ENCODE measurements at places on chromosomes 3 and 15.

DNA sequence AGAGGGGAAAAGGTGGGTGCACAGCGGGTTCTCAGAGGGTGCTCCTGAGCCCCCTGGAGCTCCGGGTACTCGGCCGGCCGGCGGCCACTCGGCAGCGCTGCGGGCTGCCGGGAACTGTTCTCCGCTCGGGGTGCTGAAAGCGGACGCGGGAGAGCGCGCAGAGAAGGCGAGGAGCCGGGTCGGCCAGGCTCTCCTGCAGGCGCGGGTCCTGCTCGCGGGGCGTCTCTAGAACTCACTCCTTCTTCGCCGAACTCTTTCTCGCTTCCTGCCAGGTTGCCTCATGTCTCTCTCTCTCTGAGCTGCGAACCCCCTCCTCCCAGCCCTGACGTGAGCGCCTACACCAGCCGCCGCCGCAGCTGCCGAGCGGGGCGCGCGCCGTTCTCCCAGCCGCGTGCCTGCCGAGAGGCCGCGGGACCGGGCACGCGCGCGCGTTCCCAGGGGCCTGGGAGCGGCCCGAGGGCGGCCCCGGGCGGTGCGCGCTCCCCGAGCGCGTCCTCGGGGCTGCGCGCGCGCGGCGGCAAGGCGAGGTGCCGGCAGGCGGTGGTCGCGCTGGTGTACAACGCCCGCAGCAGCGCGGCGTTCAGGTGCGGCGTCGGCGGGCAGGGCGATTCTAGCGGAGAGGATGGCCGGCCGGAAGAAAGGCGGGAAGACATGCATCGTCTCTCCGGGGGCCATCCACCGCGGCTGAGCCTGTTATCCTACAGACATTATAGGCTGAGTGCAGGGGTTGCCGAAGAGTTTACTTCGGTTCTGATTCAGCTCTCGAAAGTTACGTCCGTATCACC, at the start of gene PEX5L:
Gene PEX5L, minus strand, starts transcription at position 267 of the 785 bp plus-strand sequence. CDS start 338 bp downstream, outside the sequence.
- peak; percentile 41 for DNase-seq

DNA sequence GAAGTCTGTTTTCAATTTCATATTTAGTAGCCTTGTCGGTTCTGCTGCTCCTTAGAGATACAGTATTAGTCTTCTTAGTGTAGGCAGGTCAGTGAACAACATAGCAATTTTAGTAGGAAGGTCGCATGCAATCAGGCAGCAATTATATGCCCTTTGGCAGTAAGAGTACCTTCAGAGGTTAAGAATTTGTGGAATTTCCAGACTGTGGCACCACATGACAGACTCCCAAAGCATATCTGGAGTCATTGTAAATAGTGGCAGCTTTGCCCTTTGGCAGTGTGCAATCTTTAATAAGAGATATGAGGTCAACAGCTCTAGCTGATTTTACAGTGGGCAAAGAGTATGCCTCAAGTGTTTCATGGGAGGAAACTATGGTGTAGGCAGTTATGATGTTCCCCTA, 1532.5 kb upstream of the CADM2 start:
- no peak for DNase-seq

DNA sequence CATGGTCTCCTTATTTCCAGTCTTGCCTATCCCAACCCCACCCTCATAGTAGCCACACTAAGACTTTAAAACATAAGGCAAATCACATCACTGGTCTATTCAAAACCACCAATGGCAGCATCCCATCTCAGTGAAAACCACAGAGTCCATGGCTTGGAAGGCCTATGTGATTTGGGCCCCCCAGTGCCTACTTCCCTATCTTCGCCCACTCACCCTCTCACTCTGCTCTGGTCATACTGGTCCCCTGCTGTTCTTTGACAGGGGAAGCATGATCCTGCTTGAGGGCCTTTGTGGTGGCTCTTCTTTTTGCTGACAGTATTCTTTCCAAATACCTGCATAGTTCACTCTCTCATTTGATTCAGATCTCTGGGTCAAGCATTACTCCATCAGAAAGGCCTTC, 3.3 kb downstream of the GTF2A2 start:
- no peak for DNase-seq

DNA sequence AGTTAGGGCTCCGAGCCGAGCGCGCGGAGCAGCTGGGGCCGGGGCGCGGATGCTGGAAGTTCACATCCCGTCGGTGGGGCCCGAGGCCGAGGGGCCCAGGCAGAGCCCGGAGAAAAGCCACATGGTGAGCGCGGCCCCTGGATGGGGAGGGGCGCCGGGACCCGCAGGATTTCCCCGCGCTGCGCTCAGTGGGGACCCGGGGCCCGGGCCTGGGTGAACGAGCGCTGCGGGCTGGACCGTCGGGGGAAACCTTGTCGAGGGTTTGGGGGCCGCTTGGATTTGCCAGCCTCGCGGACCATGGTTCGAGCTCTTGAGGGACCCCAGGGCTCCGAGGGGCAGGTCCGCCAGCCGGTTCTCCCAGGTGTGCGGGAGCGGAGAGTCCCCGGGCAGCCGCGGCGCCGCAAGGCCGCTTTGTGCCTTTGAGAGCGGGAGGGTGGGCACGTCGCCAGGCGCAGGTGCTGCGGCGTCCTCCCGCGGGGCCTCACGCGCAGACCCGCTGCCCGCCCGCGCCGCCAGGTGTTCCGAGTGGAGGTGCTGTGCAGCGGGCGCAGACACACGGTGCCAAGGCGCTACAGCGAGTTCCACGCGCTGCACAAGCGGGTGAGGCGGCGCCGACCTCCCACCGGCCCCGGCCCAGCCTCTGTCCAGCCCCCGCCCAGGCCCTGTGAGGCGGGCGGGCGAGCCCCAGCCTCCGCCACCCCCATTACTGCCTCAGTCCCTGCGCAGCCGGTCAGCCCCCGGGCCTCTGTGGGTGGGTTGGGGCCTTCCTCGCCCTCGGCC, at the start of gene SNX22:
Gene SNX22, plus strand, starts transcription at position 5 of the 780 bp plus-strand sequence. Its CDS starts 45 bp downstream, at position 50.
- no peak for DNase-seq

DNA sequence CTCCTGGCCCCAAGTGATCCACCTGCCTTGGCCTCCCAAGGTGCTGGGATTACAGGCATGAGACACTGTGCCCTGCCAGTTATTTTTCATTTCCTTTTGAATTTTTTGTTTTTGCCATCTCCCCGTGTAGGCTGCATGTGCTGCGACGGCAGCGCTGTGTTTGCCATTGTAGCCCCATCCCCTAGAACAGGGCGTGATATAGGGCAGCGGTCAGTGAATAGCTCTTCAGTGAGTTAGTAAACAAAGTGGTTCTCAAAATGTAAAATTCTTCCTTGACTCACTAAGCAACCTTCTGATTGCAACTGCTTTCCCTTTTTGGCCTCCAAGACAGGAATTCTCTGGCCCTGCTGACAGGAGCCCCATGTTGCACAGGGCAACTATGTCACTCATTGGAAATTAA, 138.1 kb upstream of the CTDSPL start:
- no peak for DNase-seq

- no peak for DNase-seq
Observed at GRCh38 chr15:34725556-34725955, 29.2 kb downstream of the GJD2 start.

DNA sequence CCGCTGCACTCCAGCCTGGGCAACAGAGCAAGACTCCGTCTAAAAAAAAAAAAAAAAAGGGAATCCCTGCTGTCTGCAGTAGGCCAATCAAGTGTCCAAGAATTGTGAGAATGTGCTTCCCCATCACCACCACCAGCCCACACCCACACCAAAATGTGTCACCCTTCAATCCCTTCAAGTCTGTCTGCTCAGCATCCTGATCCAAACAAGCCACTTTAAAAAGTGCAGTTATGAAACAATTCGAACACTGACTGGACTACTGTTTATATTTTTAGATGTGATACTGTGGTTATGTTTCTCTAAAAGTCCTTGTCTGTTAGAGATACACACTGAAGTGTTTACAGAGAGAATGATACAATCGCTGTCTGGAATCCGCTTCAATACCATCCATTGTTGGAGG, 78.1 kb upstream of the CGNL1 start:
- no peak for DNase-seq

DNA sequence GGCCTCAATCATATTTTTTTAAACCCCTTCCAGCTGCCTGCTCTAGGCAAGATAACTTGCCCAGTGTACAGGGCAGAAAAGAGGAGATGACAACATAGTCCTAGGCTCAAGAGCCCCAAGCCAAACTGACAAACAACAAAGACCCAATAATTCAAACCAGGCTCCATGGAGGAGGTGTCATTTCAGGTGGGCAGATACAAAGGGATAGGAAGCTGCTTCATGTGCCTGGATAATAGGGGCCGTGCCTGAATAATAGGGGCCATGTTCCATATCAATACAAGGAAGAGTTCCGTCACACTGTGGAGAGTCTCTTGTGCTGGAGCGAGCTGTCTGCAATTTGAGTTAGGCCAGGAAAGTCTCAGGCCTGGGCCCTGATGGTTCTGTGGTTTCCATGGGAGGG, 35.4 kb upstream of the TRIM71 start:
- no peak for DNase-seq

DNA sequence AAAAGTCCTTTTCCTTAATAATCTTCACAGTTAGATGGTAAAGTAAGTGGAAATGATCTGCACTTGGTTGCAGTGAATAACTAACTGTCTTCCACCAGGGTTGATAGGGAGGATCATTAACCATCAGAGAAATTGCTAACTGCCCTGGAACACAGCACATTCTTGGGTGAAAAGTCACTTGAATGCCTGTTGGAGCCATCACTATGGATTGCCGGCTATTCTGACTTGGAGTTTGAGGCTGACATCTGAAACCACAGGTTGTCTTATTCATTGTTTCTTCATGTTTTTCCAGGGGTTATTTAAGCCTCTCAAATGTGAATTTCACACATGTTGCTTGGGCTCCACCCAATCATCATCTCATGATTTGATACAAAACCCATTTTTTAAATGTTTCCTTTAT, 901.4 kb downstream of the MCTP2 start:
- DNase-seq = no peak

DNA sequence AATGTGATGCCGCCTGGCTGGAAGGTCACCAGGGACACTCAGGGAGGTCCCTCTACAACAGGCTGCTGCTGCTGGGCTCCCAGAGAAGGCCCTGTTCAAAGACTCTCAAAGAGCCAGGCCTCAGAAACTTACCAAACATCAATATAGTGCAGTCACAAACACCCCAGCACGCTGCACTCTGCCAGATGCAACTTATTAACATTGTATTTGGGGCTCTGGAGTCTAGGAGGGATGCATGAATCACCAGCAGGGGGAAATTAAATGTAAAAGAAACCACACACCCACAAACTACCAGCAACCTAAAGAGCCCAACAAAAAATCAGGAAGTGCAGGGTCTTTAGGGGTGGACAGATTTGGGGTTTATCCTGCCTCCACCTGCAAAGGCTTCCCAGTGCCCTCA, 74.6 kb upstream of the SPATA12 start:
- DNase-seq = no peak

DNA sequence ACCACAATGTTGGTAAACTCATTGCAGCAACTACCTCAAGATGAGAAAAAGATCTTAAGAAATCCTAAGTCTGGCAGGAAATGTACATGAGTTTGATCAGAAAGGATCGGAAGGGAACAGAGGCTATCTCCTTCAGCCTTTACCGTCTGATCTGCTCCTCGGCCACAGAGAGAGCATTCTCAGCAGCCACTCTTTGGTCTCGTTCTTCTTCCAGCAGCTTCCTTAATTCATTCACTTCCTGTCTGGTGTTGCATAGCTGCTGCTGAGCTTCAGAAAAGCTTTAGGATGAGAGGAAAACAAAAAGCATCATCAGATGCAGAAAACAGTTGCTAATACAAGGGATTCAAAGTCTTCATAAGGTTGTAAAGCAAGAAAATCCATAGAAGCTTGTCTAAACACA, 6.6 kb upstream of the HCLS1 start:
- DNase-seq = no peak

DNA sequence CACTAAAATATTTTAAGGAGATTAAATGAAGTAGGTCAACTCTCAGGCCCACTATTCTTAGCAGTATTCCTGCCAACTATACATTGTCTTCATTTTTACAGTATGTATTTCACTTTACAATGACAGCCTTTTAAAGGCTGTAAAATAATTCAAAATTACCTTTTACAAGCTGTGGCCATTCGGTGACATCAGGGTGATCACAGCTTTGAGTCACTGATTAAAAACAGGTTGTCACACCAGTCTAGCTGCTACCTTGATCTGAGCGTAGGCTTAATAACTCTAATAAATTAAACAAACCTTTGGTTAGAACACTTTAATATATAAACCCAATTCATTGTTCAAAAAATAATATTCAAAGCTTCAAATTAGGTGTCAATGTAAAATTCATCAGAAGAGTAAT, 29.9 kb downstream of the UBE3A start:
- no peak for DNase-seq

DNA sequence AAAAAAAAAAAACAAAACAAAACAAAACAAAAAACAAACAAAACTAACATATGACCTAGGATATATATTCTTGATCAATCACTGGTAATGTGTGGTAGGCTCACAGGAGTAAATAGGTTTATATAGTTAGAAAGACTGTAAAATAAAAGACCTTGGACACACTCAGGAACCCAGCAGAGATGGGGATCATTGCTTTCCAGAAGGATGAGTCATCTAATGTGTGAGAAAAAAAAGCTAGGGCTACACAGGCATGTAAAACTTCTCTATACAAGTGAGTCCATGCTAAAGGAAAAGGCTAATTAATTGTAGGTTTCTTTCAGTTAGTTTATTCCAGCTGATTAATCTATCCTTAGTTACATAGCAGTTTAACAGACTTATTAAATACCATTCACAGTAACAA, 710.3 kb upstream of the ARPP21 start:
- DNase-seq = no peak

DNA sequence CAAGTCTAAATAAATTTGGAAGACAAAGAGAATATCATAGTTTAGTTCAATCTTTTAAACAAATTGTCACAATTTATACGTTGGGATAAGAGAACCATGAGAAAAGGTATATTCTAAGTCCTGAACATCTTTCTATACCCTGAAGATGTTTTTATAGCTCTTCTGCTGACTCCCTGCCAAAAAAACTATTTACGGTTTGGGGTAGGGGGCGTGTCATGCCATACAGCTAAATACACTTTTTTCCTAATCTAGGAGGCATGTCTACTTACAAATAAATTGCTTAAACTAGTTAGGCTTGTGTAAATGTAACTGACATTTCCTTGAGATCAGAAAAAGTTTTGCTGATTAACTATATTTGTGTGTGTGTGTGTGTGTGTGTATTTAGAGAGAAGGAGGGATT, 163.3 kb downstream of the PGPEP1L start:
- DNase-seq = no peak

- DNase-seq = no peak
Observed at GRCh38 chr3:79253271-79253670, 514.5 kb downstream of the ROBO1 start.

DNA sequence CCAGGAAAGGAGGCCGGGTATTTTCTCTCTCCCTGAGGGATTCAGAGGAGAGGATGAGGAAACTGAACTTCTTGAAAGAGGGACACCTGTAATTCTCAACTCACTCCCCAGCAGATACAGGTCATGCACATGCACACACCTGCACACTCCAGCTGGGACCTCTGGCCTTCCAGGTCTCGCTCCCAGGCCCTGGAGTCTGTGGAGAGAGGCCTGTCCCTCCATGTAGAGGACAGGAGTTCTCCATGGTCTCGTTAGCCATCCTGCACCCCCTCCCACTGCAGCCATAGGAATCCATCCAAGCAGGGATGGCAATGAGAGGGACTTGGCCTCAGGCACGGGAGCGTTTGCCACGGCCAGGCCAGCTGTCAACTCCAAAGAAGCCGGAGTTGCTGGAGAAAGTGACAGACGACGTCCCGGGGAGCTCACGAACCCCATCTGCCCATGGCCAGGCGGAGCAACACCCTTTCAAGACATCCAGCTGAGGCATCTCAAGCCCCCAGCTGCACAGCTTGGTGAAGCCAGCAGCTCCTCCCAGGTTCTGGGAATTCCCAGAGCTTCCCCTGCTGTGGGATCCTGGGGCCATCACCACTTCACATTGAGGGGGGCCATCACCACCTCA, 223.3 kb downstream of the UACA start:
- DNase-seq = no peak

- no peak for DNase-seq
Observed at GRCh38 chr3:162134571-162134970, 638.0 kb downstream of the OTOL1 start.

Measured in iPS DF 6.9 (cell line).